Memory B cell (primary cell): ENCODE measurements at places on chromosomes 16 and 17.

DNA sequence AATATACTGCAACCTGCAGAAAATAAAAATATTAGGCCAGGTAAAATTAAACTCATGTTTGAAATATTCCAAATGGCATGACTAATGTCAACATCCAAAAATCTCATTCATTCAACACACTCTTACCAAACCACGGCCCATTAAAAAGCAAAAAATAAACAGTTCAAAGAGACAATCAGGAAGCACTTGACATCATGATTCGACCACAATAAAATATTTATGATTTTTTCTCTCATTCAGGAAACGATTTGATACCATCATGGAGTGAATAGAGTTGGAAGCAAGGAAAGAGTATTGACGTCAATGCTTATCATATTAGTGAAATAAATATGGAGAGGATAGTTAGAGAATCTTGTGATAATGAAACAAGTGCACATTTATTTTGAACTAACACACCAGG lies 354.1 kb downstream of the KCNJ2 start:
- DNase-seq, result no peak

DNA sequence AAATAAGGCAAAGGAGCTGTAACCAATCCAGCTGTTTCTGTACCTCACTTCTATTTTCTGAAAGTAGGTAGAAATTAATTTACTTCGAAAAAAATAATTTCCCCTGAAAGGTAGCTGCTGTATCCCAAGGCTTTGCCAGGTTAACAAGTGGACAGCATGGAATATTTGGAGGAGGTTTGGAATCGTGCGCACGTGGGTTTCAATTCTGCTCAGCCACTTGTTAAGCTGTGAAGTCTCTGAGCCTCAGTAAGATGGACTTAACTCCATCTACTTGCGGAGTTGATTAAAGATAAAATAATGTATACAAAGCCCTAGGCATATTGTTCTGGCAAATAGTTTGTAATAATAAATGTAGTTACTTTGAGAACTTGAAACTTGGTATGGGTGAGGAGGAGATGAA lies 57.4 kb upstream of the LGALS9 start:
- DNase-seq, result no peak

DNA sequence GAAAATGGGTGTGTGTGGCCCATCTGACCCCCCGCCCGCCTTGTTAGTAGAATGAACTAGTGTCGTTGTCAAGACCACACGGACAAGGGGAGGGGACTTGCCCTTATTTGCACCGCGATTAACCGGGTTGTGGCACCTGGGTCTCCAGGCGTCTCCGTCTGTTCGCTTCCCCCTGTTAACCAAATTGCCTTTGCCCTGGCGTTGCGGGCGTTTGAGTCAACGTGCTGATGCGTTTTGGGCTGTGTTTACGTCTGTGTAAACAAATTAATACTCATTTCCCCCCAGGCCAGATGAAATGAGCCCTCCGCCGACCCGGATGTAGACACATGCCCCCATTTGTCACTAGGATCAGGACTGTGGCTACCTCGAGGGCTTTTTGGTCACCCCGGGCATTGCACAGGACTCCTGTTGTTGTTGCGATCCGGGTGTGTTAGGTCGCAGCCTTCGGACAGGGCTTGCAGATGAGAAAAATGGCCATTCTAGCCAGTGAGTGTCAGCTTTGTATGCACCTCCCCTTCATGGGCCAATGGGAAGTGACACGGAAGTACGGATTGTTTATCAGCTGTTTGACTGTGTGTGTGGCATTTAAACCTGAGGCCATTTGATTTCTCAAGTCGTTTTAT lies 906 bp downstream of the RBL2 start:
- DNase-seq, result peak; percentile 60

DNA sequence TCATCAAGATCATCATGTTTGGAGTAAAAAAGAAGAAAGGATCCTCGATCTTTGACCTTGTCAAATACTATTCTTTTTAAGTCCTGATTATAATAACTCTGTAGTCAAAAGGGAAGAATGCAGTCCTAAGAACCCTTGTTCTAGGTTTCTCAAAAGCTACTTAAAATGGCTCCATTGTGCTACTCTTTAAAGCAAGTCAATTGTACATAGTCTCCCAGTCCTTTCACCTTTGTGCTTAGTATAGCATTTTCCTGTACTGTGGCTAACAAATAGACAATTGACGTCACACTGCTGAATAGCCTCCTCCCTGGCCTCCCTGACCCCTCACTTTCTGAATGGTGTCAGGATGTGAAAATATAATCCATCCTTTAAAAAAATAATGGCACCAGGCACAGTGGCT lies 172.9 kb downstream of the AATF start:
- DNase-seq, result no peak

DNA sequence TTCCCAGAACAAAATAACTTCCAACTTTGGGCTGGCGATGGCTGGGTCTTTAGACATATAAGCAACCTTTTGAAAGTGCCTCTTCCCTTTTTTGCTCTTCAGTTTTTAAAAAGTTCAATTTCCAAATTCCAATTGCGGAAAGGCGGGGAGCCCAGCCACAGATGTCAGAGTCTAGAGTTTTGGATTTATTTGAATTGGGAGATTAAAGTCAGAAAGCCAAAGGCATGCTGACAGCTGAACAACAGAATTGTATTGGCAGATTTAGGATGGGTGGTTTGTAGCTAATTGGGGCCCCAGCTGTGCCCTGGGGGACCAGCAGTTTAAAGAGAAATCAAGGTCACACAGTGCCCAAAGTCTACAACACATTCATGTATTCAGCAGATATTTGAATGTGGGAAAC lies 10.5 kb downstream of the YPEL2 start:
- DNase-seq, result no peak

DNA sequence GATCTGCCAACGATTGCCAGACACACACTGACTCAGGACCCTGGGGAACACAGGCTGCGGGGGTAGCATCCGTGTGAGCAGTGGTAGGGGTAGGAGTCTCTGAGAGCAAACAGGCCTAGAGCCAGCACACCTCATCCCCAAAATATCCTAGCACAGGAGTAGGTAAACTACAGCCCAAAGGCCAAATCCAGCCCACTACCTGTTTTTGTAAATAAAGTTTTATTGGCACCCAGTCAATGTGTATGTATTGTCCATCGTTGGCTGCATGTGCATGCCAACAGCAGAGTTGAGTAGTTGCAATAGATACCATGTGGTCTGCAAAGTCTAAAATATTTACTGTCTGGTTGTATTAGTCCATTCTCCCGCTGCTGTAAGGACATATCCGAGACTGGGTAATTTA lies 55.5 kb upstream of the GPRC5B start:
- no peak for DNase-seq

GRCh38 chr16:78200023-78200389 lies 100.6 kb downstream of the WWOX start:
- DNase-seq, result no peak

DNA sequence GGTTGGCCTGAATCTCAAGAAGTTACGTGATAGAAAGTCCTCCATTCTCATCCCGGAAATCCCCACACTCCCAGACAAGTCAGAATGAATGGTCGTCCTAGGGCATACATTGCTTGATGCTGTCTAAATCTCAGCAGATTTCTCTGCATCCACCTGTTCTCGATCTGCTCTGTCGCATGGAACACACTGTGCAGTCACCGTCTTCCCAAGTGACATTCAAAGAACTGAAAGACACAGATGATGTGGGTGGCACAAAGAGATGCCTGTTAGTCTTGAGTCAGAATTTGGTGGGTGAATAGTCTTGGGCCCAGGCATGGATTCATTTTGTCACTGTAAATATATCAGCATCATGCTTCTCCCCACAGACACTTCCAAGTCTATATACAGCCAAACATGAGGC lies 518 bp upstream of the KRTAP9-3 start:
- DNase-seq, result no peak
